Choroid plexus epithelial cell (primary cell): ENCODE measurements at places on chromosomes 3 and 15.

DNA sequence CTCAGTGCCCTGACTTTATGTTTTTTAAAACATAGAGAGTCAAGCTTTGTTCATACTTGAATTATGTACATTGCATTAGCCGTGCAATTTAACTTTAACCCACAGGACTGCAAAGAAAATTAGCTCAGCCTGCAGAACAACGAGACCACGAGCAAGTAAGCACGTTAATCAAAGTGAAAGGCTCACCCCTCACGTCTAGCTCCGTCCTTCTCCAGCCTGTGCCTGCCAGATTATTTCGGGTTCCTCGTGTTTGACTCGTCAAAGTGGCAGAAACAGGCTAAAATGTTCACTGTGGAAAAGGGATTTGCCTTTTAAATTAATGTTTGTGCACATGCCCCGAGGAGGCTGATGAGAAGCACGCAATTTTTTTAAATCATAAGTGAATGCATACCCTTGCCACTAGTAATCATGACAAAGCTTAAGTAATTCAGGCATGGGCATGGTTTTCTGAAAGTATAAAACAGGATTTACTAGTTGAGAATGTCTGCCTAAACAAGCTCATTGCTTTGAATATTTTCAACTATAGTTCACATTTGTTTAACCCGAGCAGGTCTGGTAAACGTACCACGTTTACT lies 15.3 kb downstream of the ZBTB38 start:
- DNase-seq: no peak

DNA sequence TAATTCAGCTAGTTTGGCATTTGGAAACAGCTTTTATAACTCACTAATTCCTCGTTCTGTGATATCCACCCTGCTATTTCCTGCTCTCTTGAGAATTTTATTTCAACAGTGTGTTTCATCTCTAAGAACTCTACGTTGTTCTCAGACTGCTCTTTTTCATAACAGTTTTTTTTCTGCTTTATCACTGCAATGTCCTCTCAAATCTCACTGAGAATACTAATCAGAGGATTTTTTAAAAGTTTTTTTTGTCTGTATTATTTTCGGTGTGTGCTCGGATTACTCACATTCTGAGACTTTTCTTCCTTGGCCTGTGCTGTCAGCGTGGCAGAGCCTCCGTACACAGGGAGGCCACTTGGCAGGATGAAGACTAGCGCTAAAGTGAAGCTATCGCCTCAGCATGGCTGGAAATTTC lies 59.4 kb upstream of the NEO1 start:
- DNase-seq: peak; percentile 51

DNA sequence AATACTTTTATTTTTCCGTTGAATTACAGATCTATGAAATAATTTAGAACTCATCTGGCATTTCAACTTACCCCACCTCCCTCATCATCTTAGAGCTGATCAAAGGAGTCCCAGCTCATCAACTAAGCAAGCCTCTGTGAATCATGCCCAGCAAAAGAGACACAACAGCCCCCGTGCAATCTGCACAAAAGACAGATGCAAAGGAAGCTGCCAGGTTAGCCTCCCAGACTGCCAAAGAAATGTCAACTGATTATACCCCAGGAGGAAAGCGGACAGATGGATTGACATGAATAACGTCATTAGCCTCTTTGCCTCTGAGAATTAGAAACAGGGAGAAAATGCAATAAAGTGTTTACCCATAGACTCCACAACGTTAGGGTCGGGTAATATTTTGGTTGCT lies 75.0 kb downstream of the GABRB3 start:
- DNase-seq: no peak

DNA sequence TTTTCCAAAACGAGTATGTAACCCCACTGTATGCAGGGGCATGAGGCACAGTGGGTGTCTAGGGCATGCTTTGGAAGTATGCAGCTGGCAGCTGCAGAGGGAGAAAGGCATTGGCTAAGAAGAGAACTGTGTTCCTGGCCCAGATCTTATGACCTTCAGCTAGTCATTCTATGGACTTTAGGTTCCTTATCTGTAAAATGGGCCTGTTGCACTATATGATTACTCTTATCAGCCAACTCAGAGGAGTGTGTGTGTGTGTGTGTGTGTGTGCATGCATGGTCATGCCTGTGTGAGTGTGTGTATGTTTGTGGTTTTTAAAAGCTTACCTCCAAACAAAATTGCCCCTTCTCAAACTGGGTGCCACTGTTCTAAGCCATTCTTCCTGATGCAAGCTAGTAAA lies 27.4 kb upstream of the CHST2 start:
- no peak for DNase-seq

GRCh38 chr15:63319065-63319464 lies 41.7 kb downstream of the APH1B start:
- no peak for DNase-seq

DNA sequence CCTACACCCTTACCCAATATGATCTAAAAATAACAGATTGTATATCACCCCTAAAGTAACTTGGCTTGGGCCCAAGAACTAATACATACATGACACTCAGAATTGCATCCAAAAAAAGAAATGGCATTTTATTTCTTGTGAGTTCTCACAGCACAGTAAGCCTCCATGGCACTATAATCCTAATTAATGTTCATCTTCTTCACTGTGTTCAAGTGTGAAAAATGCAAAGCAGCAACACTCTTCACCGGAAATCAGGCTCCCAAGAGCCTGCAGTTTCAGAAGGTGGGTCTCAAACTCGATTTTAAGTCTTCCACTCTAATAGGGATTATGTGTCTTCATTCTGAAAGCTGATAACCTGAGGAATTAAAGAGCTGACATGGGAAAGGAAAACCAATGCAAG lies 142.8 kb upstream of the TSC22D2 start:
- DNase-seq: no peak

DNA sequence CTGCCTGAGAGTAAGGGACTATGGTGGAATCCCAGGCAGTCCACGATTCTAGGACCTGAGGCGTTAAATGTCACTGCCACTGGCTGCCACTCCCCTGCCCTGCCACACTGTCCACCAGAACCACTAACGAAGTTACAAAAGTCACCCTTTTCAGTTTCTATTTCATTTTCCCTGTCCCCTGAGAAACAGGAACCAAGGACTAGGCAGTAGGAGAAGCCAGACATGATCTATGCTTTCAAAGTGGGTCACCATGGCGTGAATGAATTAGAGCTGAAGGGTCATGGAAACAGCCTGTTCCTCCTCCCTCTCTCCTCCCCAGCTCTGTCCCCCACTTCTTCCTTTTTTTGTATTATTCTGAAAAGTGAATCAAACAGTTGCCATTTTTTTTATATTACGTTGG lies 9.1 kb upstream of the ADPRH start:
- DNase-seq: no peak

DNA sequence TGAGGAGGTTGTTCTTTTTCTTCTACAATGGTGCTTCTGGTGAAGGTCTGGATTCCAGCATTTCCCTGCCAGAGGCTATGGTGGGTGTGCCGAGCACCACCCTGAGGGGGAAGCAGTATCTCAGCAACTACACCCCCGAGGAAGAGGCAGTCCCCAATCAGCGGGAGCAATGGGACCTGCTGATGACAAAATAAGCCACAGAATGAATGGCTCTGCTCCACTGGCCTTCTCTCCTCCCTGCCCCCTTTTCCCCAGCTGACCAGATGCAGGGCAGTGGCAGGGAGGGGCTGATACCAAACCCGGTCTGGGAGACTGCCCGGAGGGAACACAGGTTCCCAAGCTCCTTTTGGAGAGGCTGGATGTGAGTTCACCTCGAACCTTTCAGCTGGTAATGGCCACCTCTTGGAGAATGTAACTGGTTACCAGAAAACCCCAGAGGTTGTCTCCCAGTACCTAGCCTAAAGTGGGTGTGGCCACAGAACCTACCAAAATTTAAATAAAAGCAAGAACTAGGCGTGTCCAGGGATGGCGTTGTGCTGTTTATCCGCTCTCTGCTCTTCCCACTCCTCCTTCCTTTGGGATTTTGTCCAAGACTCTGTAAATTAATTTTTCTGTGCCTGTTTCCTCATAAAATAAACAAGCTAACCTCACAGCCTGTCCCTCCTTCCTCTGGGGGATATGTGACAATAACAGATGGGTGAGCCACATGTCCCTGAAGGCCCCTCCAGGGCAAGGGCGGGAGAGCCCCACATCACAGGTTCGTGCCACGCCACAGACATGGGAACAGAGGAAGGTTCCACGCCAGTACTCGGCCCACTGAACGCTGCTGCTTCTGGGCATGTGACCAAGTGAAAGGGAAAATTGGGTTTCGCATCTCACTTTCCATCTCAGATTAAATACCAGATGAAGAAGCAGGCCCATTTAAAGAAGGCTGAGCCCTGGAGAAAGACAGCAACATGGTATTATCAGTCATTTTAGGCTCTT lies 35.1 kb upstream of the SPTBN5 start:
- DNase-seq: no peak

DNA sequence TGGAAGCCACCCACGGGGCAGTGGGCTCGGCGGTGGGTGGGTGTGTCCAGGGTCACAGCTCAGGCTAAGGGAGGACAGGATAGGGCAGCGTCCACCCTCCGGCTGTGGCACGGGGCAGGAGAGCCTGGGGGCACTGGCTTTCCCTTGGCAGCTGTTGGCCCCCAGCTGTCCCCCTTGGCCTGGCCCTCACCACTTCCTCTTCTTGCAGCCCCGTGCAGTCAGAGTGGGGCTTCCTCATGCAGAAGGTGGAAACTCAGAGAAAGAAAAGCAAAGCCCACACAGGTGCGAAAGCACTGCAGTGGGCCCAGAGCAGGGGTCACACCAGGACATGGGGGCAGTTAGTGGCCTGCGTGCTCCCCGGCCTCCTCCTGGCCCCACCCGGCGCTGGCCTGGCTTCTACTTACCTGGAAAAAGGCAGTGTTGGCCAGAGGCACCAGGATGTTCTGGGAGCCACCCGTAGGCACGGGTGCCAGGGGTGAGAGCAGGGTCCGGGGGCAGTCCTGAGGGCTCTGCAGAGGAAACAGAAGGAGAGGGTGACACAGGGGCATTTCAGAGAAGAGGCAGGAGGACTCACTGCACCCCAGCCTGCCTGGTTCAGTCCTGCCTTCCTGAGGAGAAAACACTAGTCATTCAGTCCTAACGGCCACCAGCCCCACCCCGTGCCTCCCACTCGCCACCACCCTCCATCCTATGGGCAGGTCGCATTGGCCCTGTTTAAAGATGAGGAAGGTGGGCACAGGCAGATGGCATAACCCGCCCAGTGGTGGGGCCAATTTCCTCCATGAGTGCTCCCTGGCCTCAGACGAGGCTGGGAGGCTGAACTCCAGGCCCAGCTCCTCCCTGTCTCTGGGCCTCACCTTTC lies 28.3 kb downstream of the PLXND1 start:
- DNase-seq: no peak

GRCh38 chr15:76312540-76313174 lies 1.4 kb upstream of the ETFA start:
- DNase-seq: peak; percentile 44

DNA sequence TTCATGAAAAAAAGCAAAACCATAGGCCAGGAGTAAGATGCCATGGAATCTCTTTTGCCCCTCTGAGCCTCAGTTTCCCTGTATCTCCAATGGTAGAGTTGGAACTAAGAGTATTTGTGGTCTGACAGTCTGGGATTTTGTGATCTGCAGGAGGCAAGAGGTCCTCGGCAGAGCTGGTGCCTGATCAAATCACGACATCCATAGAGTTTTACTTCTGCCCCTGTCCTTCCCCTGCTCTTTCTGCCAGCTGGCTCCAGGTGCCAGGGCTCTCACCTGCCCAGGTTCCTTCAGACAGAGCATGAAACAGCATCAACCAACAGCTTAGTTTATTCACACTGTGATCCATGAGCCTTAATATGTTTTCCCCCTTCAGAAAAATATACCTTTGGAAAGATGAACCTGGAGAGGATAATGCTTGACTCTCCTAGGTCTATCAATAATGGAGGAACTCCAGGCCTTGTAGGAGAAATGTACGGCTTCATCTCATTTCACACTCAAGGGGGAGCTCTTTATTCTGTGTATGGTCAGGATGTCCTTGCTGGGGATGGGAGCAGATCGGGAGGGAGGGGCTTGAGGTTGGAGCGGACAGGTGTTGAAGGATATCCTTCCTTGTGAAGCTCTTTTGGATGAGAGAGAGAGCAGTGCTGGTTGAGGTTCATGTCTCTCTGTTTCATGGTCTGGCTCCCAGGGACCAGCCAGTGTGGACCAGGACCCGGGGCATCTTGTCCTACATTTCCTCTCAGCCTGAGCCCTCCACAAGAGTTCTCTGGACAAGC lies 309.9 kb downstream of the RPLP1 start:
- DNase-seq: peak; percentile 74

DNA sequence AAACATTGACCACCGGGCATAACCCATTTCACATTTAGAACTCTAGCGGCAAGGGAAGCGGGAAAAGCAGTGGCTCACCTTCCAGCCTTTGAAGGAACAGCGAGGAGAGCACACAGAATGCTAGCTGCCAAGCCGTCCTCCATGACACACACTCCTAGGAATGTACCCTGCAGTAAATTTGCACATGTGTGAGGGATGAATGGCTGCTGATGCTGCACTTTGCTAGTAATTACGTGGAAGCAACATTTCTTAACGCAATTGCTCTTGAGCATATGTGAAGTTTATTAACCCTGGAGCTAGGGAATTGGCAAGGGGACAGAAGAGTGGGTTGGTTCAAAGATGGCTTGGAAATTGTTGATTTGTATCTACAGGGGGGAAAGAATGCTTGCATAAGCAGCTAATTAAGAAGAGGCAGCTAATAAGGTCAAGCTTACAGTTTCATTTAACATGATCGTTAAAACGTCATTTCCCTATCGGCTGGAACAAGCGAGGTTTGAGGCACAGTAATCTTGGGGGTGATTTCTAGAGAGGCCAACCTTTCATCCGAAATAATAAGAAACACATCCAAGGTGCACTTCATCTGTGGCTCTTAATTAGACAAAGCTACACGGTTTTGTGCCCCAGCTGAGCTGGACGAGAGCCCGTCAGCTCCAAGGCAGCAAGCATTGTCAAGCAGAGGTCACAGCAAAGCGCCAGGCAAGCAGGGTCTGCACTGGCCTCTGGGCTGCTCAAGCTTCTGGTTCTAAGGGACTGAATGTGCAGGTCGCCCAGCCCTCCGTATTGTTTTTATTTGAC lies 123.4 kb downstream of the CHSY1 start:
- DNase-seq: peak; percentile 99

DNA sequence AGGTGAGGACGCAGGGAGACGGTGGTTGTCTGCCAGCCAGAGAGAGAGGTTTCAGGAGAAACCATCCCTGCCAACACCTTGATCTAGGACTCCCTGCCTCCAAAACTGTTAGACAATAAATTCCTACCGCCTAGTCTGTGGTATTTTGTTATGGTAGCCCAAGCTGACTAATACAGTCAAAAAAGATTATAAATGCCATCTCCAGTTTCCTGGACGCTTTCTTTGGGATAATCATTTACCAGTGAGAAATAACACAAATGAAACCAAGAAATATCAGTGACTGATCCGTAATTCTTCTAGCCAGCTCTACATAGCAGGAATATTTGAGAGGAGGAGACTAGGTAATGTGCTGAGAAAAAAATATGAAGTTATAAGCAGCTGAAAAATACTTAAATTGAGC lies 707.8 kb upstream of the LMCD1 start:
- DNase-seq: no peak

- DNase-seq: no peak
These were observed 5.1 kb downstream of the PRC1 start for GRCh38 chr15:90989040-90989768.
